ENCODE measurements at places on chromosomes 11 and 22.

GRCh38 chr11:2912498-2912897, 16.7 kb downstream of the PHLDA2 start:
- DNase-seq, result no peak
- H3K27ac ChIP-seq, result no peak overlapping the region
- no peak overlapping the region for H3K4me3 ChIP-seq
- no peaks in the 10 kb centered on the region for H3K27me3 ChIP-seq

DNA sequence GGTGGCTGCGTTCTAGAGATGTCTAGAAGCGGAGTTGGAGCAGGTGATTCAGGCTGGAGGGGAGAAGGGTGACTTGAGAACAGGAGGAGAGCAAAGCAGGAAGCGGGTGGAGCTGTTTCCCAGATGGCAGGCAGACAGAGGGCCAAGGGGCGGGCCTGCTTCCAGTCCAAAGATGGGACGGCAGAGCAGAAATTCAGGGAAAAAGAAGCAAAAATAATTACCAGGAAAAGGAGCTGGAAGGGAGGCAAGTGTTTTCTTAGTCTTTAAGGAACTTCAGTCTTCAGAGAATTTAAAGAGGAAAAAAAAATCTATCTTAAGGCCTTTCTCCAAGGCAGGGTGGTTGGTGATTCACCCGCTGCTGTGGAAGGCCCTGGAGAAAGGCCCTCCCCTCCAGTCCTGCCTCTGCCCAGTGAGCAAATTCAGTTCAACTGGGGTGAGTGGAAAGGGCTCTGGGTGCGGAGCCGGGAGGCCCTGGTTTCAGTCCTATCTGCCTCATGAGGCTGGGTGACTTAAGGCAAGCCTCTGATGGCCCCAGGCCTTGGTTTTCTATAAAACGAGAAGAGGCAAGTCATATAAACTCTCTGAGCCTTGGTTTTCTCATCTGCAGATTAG, 4.5 kb upstream of the CREB3L1 start:
- H3K36me3 ChIP-seq, result no peaks in the 10 kb centered on the region
- no peak overlapping the region for H3K4me3 ChIP-seq
- H3K27ac ChIP-seq, result no peak overlapping the region
- no peak for DNase-seq
- H3K27me3 ChIP-seq, result peaks cover 14% of the 10 kb centered on the region
- peaks cover 4% of the 10 kb centered on the region for H3K4me1 ChIP-seq

DNA sequence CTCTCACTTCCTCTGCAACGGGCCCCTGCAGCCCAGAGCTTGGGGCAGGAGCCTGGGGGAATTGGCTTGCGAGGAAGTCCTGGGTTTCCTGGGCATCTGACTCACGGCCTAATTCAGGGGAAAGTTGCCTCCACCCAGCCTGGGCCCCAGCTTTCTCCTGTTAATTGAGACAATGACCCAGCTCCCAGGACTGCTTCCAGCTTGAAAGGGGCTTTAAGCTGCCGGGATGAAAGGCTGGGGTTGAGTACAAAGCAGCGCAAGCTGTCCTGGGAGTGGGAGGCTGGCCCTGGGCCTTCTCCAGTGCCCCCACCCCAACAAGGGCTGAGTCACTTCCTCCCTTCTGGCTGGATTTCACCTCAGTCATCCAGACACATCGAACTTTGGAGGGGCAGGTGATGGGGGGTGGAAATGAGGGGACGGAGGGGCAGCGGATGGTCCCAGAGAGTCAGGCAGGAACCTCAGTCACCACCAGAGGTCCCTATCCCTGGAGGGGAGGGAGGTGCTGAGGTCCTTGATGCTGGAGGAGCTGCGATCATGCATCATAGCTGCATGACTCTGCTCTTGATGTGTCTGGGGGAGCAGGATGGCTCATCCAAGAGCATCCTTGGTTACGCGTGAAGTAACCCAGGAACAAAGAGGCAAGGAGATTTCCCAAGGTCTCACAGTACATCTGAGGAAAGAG, 30.1 kb upstream of the OAF start:
- no peaks in the 10 kb centered on the region for H3K27me3 ChIP-seq
- no peak overlapping the region for H3K4me3 ChIP-seq
- no peak for DNase-seq

DNA sequence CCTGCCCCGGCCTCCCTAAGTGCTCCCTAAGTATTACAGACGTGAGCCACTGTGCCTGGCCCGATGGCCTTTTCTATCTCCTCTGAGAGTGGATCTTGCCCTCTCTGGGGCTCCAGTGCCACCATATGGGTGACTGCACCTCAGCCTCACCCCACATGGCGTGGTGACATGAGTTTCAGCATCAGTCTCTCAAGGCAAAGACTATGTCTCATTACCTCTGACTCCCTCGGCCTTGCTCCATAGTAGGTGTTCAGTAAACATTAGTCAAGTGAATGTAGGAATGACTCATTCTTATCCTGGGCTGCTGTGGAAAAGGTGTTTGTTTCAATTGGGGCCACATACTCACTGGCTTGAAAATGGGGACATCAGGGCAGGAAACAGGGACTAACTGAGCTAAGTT, 168.8 kb downstream of the GRIK4 start:
- H3K36me3 ChIP-seq, result no peaks in the 10 kb centered on the region
- peaks cover 5% of the 10 kb centered on the region for H3K27me3 ChIP-seq
- no peak for DNase-seq
- H3K4me3 ChIP-seq, result no peak overlapping the region

DNA sequence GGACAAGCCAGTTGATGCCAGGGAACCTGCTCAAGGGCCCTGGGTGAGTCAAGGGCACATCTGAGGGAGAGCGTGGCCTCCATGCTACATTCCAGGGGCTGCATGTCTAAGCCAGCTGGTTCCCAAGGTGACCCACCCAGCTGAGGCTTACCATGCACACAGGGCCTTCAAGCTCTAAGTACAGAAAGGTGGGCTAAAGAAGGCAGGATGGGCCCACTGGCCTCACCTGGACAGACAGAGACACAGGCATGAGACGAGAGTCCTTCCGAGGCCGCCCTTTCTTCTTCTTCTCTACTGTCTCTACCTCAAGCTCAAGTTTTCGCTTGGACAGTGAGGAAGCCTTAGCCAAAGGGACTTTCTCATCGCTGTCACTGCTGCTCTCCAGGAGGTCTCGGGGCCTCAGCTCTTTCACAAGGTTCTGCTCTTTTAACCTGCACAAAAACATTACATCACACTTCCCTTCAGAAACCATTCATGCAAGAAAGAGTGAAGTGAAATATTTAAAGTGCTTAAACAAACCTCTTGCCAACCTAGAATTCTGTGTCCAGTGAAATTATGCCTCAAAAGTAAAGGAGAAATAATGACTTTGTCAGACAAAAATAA, 69.9 kb downstream of the HIRA start:
- no peak overlapping the region for H3K4me3 ChIP-seq
- DNase-seq, result no peak
- H3K4me1 ChIP-seq, result no peaks in the 10 kb centered on the region

GRCh38 chr11:61353131-61354067, 8.3 kb downstream of the CYB561A3 start:
- no peak overlapping the region for H3K4me3 ChIP-seq
- H3K27me3 ChIP-seq, result no peaks in the 10 kb centered on the region
- H3K27ac ChIP-seq, result no peak overlapping the region
- H3K36me3 ChIP-seq, result peaks cover 42% of the 10 kb centered on the region
- no peaks in the 10 kb centered on the region for H3K4me1 ChIP-seq
- no peak for DNase-seq

GRCh38 chr11:109733245-109733644, 311.3 kb downstream of the C11orf87 start:
- no peaks in the 10 kb centered on the region for H3K36me3 ChIP-seq
- H3K4me1 ChIP-seq, result no peaks in the 10 kb centered on the region
- no peak overlapping the region for H3K27ac ChIP-seq
- DNase-seq, result no peak
- H3K4me3 ChIP-seq, result no peak overlapping the region
